A172 (cell line): ENCODE measurements at places on chromosomes 7 and 10. TPM values are rescaled to one million over a fixed set of nuclear protein-coding genes. Genes with fewer than 3 reads are reported as not detected.

Gene DLD
- total RNA-seq = 128 and 363 TPM in 2 replicates

Gene OTUD1
- 2.3 and 4.7 TPM in 2 replicates for total RNA-seq

Gene ADD3
- 44.9 and 63.3 TPM in 2 replicates for total RNA-seq

Gene PDE6C
- not detected in 2 replicates for total RNA-seq

Gene FBXL13
- total RNA-seq = 1.5 and 2.9 TPM in 2 replicates

Gene LIPJ
- 0.10 TPM in 1 of 2 replicates, not detected in the other for total RNA-seq

Gene GBX1
- total RNA-seq = 0.41 TPM in 1 of 2 replicates, not detected in the other
